ENCODE measurements at places on chromosomes 2 and 18. TPM values are rescaled to one million over a fixed set of nuclear protein-coding genes. Genes with fewer than 3 reads are reported as not detected.

Gene RESP18
- not detected for total RNA-seq

Gene CERKL
- total RNA-seq, result not detected

Gene LRP2
- not detected for total RNA-seq

Gene CYP27A1
- 0.31 TPM for total RNA-seq

Gene FBXO36
- 1.2 TPM for total RNA-seq

Gene DHRS9
- not detected for total RNA-seq

DNA sequence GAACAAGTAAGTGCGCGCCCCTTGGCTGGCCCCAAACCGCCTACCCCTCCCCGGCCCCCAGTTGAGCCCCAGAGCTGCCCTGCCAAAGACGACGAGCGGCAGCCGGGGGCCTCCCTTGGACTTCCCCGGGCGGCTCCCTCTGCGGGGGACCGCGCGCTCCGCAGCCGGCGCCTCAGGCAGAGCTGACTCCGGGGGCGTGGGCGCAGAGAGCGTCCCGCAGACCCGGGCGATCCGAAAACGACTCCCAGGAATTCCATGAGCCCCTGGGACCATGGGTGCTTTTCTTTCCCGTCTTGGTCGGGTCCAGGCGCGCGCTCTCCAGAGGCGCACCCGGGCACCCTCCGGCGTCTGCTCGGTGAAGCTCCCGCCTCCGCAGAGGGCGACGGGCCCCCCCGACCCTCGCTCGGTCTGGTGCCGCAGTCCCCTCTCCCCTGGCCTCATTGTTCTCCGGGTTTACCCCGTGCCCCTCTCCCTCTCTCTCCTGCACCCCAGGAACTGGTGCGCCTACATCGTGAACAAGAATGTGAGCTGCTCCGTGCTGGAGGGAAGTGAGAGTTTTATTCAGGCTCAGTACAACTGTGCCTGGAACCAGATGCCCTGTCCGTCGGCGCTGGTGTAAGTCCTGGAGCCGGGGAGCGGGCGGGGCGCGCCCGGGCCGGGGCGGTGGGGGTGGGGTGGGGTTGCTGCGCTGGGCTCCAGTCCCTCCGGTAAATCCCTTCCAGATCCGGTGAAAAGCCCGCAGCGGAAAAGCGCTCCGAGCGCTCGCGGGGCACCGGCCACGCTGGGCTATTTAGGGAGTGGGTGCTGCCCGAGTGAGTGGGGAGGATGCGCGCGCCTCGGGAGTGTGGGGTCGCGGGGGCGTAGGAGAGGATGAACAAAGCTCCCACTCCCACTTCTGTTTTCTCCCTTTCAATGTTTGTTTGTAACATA is 776 bp downstream of the EMILIN2 start:
- peak; percentile 10 for DNase-seq

GRCh38 chr2:71710367-71711132 is 257.2 kb downstream of the DYSF start:
- no peak for DNase-seq

DNA sequence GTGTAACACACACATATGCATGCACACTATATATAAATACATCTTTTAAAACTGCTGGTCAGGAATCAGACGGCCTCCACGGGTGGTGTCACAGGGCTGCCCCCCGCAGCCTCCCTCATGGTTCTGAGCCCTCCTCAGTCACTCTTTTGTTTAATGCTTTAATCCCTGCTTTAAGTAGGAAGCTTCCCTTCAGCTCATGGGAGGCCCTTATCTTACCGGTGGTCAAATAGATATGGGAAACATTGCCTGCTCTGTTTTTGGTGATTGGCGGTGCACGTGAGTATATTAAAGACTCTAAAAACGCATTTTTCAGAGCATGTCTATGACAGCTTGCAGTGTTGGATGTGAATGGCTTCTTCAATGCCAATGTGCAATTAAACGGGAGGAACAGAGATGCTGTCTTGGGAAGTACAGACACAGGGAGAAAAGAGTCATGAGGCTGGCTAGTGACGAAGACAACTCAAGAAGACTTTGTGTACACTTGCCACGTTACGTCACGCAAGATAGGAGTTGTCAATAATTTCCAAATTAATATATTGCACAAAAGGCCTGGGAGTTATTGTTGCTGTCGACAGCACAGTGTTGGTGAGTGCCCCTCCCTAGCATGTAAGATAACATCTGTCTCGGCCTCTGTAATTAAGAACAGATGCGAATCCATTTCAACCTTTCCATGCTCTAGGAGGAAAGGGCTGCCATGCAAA is 23.3 kb downstream of the GNLY start:
- DNase-seq, result no peak

DNA sequence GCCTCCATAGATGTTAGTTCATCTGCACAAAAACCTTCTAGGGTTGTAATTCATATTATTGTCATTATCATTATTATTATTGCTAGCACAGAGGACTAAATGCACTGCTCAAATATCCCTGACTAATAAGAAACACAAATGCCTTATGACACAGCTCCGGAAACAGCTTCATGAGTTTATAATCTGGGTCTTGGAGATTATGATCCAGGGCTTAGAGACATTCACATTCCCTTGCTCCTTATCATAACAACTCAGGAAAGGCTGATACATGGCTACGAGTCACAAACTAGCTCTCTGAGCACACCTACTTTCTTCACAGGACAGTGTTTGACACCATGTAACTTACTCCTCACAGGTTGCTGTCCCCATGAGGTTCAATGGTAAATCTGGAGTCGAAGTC is 102.2 kb upstream of the TTC39C start:
- DNase-seq, result no peak

DNA sequence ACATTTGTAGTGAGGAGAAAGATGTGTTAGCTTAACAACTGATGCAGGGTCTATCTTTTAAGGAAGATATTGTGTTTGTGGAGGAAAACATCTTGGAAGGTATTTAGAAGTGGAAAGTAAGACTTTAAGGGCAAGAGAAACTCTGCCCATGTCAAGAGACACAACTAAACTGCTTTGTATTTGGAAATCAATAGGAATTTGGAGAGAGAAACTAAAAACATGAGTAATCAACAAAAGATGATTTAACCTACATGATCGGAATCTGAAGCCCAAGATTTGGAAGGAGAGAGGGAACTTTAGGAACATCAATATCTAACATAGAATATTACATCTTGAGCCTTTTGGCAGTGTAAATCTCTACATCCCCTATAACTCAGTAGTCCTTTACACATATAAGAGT is 184.2 kb upstream of the COL3A1 start:
- DNase-seq, result no peak

- DNase-seq, result no peak
Observed at GRCh38 chr2:181887045-181887444, 4.5 kb upstream of the ITPRID2 start.

GRCh38 chr18:741931-742512 is 29.6 kb upstream of the ENOSF1 start:
- peak; percentile 61 for DNase-seq

- DNase-seq, result no peak
Observed at GRCh38 chr2:111157071-111157661, 36.5 kb downstream of the BCL2L11 start.

GRCh38 chr2:218878926-218879761 is 1.5 kb upstream of the WNT10A start:
- no peak for DNase-seq

DNA sequence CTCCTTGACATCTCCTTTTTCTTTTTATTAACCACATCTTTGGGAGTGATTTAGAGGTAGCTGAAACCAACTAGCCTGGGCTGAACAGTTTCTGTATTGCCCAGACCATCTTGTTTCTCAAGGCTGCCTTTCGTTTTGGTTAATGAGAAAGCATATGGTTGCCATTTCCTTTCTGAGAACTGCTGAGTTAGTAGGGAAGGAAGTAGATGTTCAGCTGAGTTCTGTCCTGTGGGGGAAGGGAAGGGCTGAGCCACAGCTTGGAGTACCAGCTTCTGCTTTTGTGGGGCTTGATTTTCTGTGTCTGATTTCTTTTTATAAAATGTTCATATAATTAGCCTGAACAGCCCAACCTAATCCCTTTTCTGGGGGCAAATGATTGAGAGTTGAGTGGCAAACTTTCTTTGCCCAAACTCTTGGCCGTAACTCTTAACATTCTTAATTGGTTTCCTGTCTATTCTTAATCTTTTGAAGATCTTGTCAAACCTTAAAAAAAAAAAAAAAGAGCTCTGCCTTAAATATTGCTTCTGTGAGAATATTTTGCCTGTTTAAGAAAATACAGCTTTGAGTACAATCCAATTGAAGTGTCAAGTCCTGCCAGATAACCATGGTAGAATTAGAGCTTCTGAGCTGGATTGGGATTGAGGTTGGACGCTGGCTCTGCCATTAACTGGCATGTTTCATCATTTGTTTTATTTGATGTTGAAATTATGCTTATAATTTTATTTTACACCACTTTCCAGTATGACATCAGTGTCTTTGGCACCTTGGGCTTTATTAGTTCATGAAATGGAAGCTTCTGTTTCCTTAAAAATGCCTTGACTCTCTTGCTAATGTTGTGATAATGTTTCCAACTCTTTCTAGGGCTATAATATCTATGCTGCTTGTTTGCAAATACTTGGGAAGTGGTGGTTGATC is 1.9 kb upstream of the NABP1 start:
- peak; percentile 56 for DNase-seq

DNA sequence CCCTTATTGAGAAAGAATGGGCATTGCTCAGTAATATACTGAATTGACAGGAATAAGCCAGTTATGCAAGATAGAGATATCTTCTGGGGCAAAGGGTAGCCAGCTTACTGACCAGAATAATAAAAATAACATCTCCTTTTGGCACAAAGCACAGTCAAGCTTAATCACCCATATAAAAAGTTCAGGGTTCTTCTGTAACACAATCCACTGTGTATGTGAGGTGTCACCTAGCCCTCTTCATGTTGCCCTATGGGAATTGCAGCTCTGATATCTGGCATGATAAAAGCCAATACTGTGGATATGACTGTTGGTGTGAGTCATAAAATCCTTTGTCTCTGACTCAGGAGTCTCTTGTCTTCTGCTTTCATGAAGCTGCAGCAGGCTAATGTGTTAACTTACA is 90.8 kb downstream of the DSEL start:
- DNase-seq, result no peak

DNA sequence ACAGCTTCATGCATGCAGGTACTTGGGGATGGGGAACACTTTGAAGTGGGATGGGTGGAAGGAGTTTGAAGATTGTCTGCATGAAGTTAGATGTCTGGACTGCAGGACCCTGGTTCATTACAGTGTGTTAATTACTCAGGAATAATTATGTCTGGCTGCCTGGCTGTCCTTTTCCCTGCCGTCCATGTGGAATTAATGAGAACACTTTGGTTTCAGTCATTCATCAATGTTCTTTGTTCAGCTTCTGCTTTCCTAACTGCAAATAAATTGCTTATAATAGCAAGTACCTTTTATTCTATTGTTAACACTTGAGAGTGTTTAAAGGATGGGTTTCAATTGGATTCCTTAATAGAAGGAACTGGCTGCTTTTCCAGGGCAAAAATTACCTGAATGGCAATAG is 35.8 kb downstream of the MTCL1 start:
- DNase-seq, result no peak

- DNase-seq, result no peak
Observed at GRCh38 chr2:18966131-18966530, 376.8 kb upstream of the NT5C1B start.

DNA sequence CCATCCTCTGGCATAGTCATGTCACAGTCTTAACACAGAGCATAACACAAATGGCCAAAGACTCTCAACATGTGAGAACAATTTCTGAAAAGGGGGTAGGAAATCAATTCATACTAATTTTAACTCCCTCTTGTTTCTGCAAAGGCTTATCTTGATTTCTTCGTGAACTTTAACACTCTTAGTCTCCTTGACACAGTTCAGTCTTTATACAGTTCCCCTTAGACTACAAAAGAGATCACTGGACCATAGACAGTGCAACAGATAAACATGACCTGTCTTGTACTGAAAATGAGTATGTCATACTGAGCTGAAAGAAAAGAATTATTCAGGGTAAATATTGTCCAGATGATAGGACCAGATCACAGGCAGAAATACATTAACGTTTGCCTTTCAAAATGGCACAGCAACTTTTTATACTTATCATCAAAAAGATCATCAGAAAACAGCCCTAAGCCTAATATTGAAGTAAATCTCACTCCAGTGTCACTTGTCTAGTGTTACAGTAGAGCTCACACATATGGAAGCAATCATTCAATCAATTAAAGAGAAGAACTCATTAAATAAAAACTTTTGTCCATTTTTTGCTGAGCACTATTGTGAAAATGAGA is 56.4 kb upstream of the VRK2 start:
- DNase-seq, result no peak

Data from naive thymus-derived CD8-positive, alpha-beta T cell (primary cell).